ENCODE measurements at places on chromosomes 5 and 9. TPM values are rescaled to one million over a fixed set of nuclear protein-coding genes. Genes with fewer than 3 reads are reported as not detected.

GRCh38 chr5:102670224-102670836 lies 84.8 kb upstream of the PAM start:
- DNase-seq = no peak

GRCh38 chr5:150242251-150242894 lies 47.2 kb downstream of the CAMK2A start:
- DNase-seq = no peak

- DNase-seq = no peak
These were observed 140.1 kb downstream of the MTX3 start for GRCh38 chr5:79850941-79851340.

- no peak for DNase-seq
These were observed 38.5 kb downstream of the TTC1 start for GRCh38 chr5:160047423-160047822.

ADCY2 gene
- total RNA-seq = 1.7 TPM

LPAR1 gene
- 30.3 TPM for total RNA-seq

PCDHB6 gene
- total RNA-seq = 0.24 TPM

TICAM2 gene
- total RNA-seq = 1.9 TPM

SLC6A18 gene
- not detected for total RNA-seq

ZNF618 gene
- 2.7 TPM for total RNA-seq
